Ovary (tissue), 10 donors: ENCODE measurements at places on chromosomes 7 and 10.

- no peak for DNase-seq
These were observed 11.5 kb upstream of the PLAU start for GRCh38 chr10:73899423-73899822.

DNA sequence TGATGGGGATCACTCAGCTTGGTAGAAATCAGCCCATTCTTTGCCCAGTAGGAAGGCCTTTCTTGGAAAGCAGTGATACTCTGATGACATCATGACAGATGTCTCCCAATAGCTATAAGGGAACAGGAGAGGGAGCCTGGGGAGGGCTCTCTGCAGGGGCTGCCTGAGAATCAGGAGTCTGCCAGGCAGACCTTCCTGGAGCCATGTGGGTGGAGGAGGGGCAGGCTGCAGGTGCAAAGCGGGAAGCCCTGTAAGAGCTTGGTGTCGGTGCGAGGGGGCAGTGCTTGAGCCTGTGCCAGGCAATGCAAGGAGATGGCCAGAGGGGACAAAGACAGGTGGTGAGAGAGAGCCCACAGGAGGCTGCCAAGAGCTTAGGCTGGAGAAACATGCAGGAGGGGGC, 5.0 kb upstream of the TNS3 start:
- no peak for DNase-seq

GRCh38 chr10:93482145-93482834, at the start of gene MYOF:
Gene MYOF (minus strand): TSS chr10:93482334. CDS start chr10:93482194, 140 bp downstream.
- peak; percentile 63 for DNase-seq

- no peak for DNase-seq
These were observed 34.8 kb downstream of the GPR158 start for GRCh38 chr10:25209618-25210017.

- no peak for DNase-seq
These were observed 23.8 kb upstream of the SLF2 start for GRCh38 chr10:100888957-100889356.
